Endothelial cell of umbilical vein (primary cell): ENCODE measurements at places on chromosomes 2 and 18. TPM values are rescaled to one million over a fixed set of nuclear protein-coding genes. Genes with fewer than 3 reads are reported as not detected.

GRCh38 chr2:171673905-171674304, 13.4 kb upstream of the DYNC1I2 start:
- DNase-seq: no peak

GRCh38 chr2:23836505-23836904, 90.4 kb downstream of the ATAD2B start:
- DNase-seq: no peak

DNA sequence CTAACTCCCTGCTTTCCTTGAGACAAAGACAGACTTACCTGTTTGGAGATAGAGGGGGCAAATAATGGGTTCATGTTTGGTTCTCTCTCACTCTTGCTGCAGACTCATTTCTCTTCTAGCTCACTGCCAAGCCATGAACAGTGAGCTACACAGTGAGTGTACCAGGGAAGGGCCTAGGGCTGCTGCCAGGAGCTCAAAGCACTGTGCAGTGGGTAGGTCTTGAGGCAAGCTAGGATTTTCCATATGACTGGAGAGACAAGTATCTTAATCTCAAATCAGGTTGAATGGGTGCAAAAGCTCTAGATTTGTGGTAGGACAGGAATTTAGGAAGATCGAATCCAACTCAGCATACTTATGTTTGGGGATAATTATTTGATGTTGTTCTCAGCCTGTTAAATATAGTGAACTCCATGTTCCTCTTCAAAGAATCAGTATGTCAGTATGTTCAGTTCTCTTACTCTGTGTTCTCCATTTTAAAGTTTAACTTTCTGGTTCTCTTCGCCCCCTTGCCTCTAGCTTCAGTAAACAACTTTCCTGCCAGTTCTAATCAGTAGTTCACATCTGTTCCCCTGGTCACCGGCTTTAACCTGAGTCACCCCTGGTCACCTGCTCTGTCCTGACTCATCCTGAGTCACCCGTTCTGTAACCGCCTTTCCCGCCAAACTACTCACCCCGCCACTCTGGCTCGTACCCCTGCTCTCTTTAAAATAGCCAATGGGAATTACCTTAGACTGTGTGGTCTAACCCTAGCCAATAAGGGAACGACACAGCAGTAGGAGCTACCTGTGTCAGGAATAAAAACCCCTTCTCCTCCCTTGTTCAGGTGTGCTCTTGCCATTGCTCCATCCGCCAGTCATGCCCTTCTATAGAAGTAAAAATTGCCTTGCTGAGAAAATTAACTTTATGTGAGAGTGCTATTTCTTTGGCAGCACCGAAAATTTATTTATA, 21.9 kb downstream of the SLC25A52 start:
- no peak for DNase-seq

DNA sequence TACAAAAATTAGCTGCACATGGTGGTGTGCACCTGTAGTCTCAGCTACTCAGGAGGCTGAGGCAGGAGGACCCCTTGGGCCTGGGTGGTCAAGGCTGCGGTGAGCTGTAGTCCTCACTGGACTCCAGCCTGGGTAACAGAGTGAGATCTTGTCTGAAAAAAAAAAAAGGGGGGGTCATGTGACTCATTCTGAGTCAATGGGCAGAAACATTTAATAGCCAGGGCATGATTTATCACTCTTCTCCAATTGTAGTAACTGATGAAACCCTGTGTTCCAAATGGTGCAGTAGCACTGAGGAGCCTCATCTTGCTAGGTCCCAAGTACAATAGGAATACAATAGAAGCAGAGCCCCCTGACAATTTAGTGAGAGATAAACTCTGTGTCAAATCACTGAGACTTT, 78.9 kb upstream of the CCDC68 start:
- no peak for DNase-seq

TNFRSF11A gene
- total RNA-seq: 11.1 and 11.9 TPM in 2 replicates

- no peak for DNase-seq
Observed at GRCh38 chr2:238152771-238153688, 5.7 kb upstream of the ERFE start.

DSG4 gene
- total RNA-seq: not detected in 2 replicates

TRIM43 gene
- not detected in 2 replicates for total RNA-seq
